ENCODE measurements at places on chromosomes 13 and 19. TPM values are rescaled to one million over a fixed set of nuclear protein-coding genes. Genes with fewer than 3 reads are reported as not detected.
A peak's percentile ranks its signal among the peaks of the same experiment; 100 is the strongest.

DNA sequence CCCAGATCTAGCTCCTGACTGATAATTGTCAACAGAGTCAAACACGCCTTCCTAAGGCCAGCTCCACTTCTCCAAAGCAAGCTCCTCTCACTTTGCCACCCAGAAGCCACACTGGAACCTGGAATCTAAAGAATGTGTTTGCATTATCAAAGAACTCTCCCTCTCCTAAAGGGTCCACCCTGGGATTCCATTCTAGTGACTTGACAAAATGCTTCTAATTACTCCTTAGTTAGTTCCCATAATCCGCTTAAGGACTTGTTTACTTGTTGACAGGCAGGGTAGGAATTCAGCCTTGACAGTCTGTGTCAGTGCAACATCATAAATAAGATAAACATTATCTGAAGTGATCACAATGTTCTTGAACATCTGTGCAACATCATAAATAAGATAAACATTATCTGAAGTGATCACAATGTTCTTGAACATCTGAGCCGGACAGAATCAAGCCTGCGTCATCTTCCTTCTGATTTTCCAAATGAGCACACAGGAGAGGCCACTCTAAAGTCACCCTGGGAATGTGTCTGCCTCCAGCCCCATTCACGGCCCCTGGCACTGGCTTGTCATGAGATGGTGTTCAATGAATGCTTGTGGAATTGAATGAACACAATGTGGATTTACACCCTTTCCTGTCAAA is 512.1 kb downstream of the IRS2 start:
- DNase-seq, result peak; percentile 91

GRCh38 chr13:74032325-74032724 is 101.9 kb downstream of the KLF12 start:
- no peak for DNase-seq

GRCh38 chr13:102947745-102948405 is 102.0 kb downstream of the ERCC5 start:
- peak; percentile 5 for DNase-seq

The CEACAM20 gene
- total RNA-seq, result not detected
